ENCODE measurements at places on chromosomes 6 and 20.

DNA sequence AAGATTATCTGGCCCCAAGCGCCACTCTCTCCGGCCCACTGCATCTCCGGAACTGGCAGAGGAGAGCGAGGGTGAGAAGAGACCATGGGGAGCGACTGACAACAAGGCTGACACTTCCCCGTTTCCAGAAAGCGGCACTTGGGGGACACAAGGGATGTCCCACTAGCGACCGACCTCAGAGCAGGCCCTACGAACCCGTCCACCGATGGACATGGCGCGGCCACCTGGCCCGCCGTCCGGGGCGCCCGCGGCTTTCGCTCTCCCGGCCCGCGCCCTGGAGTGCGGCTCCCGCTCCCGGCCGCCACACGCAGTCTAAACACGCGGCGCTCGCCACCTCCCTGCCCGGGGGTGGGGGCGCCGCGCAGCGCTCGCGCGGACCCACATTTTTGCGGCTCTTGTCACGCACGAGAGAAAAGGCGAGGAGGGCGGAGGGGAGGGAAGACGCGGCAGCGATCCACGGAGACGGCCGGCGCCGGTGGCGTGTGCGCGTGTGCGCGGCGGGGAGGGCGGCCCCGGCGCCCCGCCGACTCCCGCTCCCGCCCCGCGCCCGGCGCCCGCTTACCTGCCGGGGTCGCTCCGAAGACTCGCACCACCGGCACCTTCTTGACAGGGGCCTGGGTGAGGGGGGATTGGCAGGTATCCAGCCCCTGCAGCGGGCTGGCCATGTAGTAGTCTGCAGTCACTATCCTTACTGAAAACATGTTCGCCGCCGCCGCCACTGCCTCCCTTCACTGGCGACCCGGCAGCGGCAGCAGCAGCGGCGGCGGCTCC lies 645 bp downstream of the REV3L start:
- peak; percentile 68 for DNase-seq

GRCh38 chr6:140252099-140252498 lies 877.7 kb upstream of the CITED2 start:
- DNase-seq, result no peak

- no peak for DNase-seq
Measured at GRCh38 chr6:149558029-149558428, 8.1 kb upstream of the GINM1 start.

- no peak for DNase-seq
Measured at GRCh38 chr6:91634791-91635190, 1047.9 kb upstream of the MAP3K7 start.

- DNase-seq, result no peak
Measured at GRCh38 chr6:112036088-112036637, 17.7 kb upstream of the CCN6 start.

- no peak for DNase-seq
Measured at GRCh38 chr6:60671369-60671768, 1614.7 kb downstream of the KHDRBS2 start.

DNA sequence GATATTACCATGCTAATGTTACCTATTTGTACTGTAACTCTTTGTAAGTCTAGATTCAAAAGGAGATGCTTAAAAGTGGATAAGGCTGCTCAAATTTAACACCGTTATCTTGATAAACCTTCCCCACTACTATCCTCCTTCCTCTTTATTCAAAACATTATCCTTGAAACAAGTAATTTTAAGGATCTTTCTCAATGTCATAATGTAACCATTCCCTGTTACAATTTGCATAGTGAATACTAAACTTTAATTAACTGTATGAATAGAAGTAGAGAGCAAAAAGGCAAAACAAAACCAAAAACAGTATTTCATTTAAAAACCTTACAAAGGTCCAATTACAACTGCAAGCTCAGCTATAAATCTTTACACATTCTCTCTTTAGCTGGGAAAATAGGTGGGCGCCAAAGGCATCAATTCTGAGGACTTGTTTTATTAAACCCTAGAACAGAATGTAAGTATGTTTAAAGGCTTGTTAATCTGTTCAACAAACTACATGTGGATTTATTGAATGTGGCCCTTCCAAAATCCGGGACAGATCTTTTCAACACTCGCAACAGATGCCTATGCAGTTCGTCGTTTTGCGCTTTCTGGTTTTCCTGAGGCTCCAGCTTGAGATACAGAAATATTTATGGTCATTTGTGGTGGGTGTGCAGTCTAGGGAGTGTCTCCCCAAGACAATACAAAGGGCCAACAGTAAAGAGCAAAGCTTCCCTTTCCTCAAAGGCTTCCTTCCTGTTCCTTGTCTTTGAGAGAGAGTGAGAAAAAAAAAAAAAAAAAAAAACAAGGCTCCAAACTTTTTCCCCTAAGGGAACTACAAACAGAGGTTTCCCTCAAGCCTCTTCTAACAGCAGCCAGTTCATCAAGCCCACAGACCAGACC lies 15.1 kb downstream of the KIF13A start:
- DNase-seq, result no peak

GRCh38 chr6:79250107-79250514 lies 15.6 kb upstream of the HMGN3 start:
- DNase-seq, result peak; percentile 26

DNA sequence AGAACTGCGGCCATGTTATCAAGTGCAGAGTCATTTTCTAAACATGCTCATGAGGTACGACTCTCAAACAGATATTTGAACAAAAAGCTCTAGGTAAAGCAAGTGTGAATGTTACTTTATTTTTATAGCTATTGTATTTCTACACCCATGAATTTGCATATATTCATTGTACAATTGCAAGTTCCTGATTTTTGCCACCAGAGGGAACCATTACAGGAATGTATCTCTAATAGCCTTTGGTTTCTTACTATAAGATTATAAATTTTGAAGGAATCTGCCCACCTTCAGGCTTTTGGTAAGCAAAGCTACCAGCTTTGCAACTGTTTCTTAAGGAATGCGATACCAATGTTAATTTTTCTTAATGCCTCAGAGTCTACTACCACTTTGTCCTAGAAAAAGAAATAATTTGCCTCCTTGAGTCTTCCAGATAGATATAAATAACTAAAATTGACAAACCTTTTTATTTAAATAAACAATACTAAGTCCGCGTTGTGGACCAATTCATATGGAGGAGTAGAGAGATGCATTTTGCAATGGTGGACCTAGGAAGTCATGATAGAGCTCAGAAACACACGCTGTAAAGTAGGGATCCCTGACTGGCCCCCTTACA lies 125.4 kb upstream of the SAMD5 start:
- peak; percentile 17 for DNase-seq

- DNase-seq, result no peak
Measured at GRCh38 chr6:30500421-30501355, 11.4 kb downstream of the HLA-E start.

DNA sequence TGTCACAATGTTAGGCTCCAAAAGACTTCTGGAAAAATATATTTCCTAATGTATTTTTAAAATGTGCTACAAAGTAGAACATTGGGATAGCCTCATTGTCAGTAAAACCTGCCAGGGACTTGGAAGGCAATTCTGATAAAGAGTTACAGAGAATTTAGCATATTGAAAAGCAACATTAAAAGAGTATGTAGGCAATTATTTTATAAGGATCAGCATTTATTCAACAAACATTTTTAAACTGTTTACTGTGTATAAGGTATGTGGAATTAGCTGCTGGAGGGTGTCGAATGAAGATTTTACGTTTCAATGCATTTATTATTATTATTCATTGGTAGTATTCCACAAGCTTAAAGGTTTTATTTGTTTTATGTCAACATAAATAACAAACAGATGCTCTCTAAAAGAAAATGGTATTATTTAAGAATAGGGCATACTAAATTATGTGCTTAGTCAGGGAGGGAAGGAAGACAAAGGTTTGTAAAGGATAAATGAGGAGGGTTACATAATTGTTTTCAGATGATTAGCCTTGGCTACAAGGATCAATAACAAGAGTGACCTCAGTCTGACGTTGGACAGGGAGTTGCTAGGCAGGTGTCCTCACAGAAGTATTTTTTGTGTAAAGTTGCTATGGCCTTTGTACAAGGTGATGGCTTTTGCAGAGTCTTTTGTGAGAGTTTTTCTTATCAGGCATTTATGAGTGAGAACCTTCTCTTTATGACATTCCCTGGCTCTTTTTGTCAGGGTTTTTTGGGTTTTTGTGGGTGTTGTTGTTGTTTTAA lies 313.4 kb upstream of the PLCB4 start:
- no peak for DNase-seq

- no peak for DNase-seq
Measured at GRCh38 chr6:134802426-134803058, 147.4 kb downstream of the ALDH8A1 start.

- DNase-seq, result peak; percentile 23
Measured at GRCh38 chr6:148965287-148965686, 218.5 kb downstream of the UST start.

GRCh38 chr6:46989398-46989797 lies 52.7 kb downstream of the ADGRF1 start:
- no peak for DNase-seq

DNA sequence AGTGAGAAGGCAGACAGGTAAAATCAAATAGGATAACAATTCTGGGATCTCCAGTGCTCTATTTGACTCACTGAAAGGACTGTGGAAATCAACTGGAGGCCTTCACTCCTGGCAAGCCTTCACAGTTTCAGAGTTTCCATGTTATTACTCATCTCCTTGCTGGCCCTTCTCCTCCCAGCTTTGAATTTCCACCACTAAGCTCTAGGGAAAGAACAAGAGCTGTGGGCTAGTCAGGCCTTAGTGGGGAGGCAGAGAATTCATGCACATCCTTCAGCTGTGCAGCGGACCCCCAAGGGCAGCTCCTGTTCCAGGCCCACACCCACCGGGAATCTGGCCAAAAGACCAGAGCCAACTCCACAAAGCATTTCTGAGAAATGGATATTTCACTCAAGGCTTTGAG lies 26.0 kb downstream of the MYLIP start:
- no peak for DNase-seq

GRCh38 chr20:51697096-51697826 lies 70.9 kb downstream of the ATP9A start:
- no peak for DNase-seq

DNA sequence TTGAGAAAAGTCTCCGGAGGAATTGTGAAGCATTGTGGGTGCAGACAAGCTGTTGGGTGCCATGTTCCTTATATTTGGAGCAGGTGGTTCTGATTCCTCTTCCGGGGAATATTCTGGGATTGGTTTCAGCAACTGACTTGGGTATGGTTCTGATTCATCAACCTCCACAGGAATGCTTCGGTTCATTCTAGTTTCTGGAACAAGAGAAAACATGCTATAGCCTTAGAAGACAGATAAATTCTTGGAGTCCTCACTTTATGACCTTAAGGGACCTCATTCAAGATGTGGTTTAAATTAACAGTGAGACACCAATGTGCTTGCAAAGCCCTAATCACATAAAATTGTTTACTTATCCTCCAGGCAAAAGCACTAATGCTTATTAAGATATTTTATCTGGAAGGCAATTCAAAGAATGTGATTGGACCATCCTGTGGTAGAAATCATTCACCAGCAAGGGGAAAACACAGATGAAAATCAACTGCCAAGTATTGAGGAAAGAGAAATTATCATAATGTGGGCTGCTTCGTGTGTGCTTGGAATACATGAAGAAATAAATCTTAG lies 13.7 kb downstream of the TRAF3IP2 start:
- DNase-seq, result no peak

DNA sequence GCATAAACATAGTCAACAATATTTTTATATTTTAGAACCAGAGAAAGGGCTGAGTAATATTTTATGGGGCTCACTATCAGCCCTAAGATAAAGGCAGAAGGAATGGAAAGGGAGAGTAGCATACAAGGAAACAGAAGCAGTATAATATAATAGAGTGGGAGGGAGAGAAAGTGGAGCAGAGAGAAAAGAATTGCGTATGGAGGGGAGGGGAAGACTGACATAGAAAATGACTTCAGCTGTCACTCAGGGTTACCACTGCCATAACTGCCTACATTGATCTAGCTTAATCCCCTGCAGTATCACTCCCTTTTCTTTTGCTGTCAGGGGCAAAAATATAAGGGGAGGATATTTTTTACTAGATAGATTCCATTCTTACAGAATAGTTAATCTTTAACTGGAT lies 1133.5 kb upstream of the MAP3K7 start:
- DNase-seq, result no peak

DNA sequence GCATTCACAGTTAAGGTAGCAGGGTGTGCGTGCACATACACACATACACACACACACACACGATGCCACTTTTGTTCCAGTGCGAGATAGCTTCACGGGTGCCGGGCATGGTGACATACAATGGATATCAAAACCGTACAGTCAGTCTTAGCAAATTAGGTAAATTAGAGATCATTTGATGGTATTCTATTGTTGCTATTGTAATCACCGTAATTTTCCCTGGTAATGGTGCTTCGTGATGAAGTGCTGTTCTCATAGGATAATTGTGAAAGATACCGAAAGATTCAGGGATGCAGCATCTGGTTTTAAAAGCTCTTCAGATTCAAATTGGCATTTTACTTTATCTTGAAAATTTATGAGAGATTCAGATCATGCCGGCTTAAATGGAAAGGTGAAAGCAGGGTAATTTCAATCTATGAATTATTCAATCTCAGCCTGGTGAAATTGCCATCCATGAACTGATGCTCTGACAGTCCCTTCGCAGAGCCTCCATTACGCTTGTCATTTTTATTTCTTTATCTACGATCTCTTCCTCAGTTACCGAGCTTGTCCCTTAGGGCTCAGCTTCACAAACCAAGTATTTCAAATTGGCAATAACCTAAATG lies 71.3 kb upstream of the SOX4 start:
- DNase-seq, result no peak

DNA sequence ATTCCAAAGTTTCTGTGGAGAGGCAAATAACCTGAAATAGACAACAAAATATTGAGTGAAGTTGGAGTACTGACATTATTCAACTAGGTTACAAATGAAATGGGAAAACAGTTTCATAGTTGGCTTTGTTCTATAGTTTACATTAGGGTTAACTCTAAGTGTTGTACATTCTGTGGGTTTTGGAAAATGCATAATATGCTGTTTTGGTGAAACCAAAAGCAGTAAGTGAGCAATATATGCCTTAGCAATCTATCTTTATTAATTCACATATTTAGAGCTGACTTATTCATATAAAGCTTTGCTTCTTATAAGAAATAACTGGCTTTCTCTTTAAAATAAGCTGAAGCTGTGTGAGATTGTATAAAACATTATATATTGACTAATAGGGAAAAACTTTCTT lies 157.5 kb upstream of the AHI1 start:
- DNase-seq, result no peak

DNA sequence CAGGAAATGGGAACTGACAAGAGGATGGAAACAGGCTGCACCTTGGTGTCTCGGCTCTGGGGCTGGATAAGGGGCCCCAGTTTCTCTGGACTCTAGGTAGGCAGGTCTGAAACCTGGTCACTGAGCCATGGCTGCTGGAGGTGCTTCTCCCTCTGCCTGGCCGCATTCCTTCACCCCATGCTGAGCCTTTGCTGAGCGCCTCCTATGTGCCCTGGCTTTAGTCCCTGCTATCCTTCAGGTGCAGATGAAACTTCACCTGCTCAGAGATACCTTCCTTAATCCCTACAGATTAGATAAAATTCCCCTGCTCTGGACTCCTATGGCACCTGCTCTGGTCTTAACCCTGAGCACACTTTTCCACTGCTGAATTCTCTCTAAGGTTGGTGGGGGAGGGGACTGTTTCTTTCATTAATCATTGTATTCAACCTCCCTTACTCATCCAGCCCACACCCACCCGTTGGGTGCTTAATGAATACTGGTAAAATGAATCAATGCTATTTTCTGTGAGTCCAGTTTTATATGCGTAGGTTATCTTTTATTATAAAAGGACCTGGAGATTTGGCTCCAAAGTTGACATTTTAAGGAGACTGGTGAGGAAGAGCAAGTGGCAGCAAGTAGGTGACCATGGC lies 19.3 kb downstream of the MYLK4 start:
- DNase-seq, result no peak

Measured in globus pallidus (tissue), 1 donor.